NCI-H1417 (cell line): ENCODE measurements at places on chromosomes 16 and 17.

DNA sequence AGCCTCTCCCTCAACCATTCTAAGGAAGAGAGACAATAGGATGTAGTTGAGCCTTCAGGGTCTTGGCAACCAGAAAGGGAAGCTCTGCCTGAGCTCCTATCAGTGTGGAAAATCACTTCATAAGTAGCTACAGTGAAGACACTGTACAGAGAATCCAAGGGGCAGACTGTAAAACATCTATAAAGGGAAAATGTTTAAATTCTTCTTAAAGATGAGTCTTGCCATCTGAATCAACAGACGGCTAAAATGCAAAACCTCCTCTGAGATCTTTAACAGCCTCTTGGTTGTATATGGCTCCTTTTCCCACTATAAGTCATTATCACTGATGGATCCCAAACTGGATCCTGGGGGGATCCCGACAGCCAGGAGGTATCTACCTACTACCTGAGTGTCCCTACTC lies 239.2 kb upstream of the SOX9 start:
- no peak for DNase-seq

GRCh38 chr16:15529673-15530072 lies 95.3 kb downstream of the BMERB1 start:
- no peak for DNase-seq

GRCh38 chr17:14351493-14351892 lies 50.6 kb downstream of the HS3ST3B1 start:
- DNase-seq = no peak

- no peak for DNase-seq
Measured at GRCh38 chr16:66605177-66605978, 874 bp downstream of the CMTM3 start.

- DNase-seq = no peak
Measured at GRCh38 chr16:86379505-86379846, 130.9 kb upstream of the FOXF1 start.

DNA sequence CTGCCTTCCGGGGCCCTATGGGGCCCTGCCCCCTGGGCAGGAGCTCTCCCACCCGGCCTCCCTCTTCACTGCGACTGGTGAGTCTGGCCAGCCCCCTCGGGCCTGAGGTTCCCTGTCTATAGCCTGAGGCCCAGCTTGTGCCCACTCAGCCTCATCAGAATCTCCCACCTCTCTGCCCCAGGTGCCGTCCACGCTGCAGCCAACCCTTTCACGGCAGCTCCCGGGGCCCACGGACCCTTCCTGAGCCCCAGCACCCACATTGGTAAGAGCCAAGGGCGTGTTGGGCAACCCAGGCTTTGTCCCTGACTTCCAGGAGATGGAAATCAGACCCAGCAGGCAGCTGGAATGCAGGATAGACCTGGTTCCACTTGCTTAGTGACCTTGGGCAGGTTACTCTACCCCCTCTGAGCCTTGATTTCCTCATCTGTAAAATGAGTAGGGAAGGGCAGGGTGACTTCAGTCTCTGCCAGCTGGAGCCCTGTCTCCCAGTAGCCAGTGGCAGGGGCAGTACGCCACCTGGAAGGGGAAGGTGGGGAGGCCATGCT lies 9.2 kb downstream of the FBRS start:
- DNase-seq = no peak
